Aorta (tissue), 5 donors: ENCODE measurements at places on chromosomes 2 and 18. TPM values are rescaled to one million over a fixed set of nuclear protein-coding genes. Genes with fewer than 3 reads are reported as not detected.

DNA sequence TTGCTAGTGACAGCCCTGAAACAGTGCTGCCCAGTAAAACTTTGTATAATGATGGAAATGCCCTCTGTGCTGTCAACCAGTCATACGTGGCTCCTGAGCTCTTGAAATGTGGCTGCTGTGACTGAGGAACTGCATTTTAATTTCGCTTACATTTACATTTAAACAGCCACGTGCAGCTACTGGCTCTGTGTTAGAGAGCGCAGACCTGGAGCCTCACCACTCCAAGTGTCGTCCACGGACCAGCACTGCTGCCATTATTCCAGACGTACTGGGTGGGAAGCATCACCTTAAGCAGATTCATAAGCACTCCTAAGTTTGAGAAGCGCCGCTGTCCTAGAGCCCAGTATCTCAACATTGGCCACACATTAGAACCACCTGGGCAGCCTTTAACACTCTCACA lies 77.0 kb upstream of the MGAT4A start:
- DNase-seq, result no peak

DNA sequence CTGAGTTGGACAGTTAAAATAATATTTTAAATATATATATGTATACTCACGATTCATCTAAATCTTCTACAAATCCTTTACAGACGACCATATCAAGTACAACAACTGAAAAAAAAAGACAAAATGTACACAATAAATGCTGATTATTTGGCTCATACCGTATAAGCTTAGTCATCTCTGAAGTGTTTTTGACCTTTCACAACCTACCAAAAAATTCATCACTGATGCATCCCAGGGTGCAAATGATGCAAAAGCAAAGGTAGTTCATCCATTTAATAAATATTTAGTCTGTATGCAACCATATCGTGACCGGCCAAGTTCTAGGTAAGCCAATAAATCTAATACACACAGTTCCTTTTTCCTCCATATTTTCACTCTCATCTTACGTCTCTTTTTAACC lies 1.1 kb downstream of the TMX3 start:
- DNase-seq, result no peak

DNA sequence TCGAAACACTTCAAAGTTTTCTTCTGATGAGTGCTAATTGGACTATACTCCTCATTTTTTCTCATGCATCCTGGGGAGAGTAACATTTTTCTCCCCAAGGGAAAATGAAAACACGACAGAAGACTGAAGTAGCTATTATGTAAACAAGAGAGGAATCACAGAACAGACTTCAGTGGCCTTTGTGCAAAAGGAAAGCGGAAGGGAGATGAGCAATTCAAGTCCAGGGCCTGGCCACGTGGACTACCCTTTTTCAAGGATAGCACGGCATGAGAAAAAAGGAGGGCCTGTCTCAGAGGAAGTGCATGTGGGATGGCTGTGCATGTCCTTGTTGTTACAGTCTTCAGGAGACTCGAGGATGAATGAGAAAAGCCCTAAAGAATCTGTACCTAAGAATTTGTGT lies 43.8 kb upstream of the KCNE4 start:
- DNase-seq, result no peak

GRCh38 chr2:74267068-74267467 lies 68.7 kb downstream of the MTHFD2 start:
- DNase-seq, result no peak

- DNase-seq, result no peak
These were observed 30.3 kb upstream of the GPC1 start for GRCh38 chr2:240405133-240405532.

TMEM17 gene
- 1.1 TPM for total RNA-seq

- no peak for DNase-seq
These were observed 51.1 kb upstream of the FN1 start for GRCh38 chr2:215487002-215487372.

DNA sequence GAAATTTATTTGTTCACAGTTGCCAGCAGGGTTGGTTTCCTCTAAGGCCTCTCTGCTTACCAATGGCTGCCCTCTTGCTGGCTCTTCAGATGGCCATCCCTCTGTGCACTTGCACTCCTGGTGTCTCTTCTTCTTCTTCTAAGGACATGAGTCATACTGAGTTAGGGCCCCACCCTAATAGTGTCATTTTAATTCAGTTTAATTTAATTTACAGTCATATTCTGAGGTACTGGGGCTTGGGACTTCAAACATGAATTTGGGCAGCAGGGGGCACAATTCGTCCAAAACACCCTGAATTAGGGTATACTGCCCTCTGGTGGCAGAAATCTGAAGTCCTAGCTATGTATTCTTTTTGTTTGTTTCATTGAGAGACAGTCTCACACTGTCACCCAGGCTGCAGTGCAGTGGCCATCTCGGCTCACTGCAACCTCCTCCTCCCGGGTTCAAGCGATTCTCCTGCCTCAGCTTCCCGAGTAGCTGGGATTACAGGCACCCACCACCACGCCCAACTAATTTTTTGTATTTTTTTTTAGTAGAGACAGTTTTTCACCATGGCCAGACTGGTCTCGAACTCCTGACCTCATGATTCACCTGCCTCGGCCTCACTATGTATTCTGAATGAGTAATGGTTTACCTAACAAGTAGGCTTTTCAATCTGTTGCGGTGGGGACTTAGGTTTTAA lies 19.8 kb downstream of the SLC4A1AP start:
- peak; percentile 63 for DNase-seq

DNA sequence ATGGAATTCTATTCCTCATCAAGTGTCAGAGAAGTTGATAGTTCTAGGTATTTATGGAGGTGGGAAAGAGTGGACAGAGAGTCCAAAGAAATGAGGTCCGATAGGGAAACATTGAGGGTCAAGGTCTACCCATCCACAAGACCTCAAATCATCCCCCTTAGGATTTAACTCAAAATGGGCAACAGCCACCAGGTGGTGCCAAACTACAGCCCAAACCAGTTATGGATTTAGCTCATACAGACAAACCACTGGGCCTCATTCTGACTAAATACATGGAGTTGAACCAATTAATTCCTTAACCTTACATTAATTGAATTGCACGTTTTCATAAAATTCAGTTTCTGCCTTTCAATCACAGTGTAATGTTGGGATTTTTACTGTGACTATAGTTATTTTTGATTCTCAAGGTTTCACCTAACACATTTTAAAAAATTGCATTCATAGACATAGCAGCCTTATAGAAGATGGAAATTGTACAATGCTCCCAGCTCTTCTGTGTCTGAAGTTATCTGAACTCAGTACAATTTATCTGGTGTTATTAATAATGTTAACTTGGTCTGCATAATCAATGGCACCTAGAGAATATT lies 98.2 kb upstream of the HNMT start:
- peak; percentile 45 for DNase-seq

KLHL41 gene
- total RNA-seq, result 0.81 TPM

AMER3 gene
- total RNA-seq, result not detected

CNGA3 gene
- total RNA-seq, result not detected

FASTKD2 gene
- 19.6 TPM for total RNA-seq

SRD5A2 gene
- total RNA-seq, result not detected

DNA sequence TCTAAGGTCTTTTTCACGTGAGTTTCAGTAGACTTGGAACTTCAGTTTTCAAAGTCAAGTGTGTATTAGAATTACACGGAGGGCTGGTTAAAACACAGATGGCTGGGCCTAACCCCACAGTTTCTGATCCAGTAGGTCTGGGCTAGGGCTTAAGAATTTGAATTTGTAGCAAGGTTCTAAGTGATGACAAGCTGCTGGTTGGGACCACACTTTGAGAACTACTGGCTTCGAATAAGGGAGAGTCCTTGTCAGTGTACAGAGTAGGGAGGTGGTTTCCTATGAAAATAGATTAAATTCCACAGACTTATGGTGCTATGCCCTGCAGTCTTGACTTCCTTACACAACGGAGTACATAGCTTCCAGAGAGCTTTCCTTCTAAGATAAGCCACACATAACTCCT lies 4.5 kb downstream of the RHOB start:
- no peak for DNase-seq

DNA sequence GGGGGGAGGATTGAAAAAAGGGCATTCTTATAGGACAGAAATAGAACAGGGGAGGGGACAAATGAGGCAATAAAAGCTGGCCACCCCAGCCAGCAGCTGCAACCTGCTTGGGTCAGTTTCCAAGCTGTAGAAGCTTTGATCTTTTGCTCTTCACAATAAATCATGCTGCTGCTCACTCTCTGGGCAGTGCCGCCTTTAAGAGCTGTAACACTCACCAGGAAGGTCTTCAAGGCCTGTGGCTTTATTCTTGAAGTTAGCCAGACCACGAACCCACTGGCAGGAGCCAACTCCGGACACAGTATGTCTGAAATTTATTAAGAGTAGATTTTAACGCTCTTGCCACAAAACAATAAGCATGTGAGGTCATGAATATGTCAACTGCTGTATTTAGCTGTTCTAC lies 649.9 kb upstream of the RAB6C start:
- no peak for DNase-seq

AGXT gene
- total RNA-seq, result not detected

GRCh38 chr2:72032481-72033041 lies 115.1 kb downstream of the CYP26B1 start:
- no peak for DNase-seq

MTCL1 gene
- 14.2 TPM for total RNA-seq

DNA sequence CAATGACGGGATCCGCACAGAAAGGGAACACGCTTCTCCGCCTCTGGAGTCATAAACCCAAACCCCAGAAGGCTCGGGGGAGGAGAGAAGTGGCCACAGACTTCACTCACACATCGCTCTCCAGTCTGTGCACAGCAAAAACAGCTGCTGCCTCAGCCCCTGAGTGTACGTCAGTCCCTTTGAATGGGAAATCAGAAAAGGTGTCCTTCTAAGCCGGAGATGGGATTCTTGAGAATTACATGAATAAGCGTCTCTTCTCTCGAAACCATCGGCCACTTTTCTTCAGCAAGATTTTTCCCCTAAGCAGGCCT lies 78.3 kb downstream of the PDCL3 start:
- DNase-seq, result no peak

DNA sequence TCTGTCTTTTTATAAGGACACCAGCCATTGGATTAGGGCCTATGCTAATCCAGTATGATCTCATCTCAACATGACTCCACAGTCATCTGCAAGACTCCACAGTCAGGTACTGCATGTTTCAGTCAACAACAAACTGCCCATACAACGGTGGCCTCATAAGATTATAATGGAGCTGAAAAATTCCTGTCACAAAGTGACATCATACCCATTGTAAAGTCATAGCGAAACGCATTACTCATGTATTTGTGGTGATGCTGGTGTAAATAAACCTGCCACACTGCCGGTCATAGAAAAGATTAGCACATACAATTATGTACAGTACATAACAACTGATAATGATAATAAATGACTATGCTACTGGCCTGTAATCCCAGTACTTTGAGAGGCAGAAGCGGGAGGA lies 102.2 kb downstream of the TEX51 start:
- no peak for DNase-seq

GRCh38 chr18:50451100-50451842 lies 76.4 kb downstream of the SKA1 start:
- DNase-seq, result no peak

- no peak for DNase-seq
These were observed 3.7 kb upstream of the KHK start for GRCh38 chr2:27082773-27083409.

GRCh38 chr2:186345745-186346144 lies 140.3 kb upstream of the ZC3H15 start:
- no peak for DNase-seq

- no peak for DNase-seq
These were observed 42.8 kb downstream of the METTL8 start for GRCh38 chr2:171390941-171391516.

GRCh38 chr2:15043336-15044058 lies 411.0 kb downstream of the LRATD1 start:
- no peak for DNase-seq

ACTG2 gene
- 1,843 TPM for total RNA-seq

DNA sequence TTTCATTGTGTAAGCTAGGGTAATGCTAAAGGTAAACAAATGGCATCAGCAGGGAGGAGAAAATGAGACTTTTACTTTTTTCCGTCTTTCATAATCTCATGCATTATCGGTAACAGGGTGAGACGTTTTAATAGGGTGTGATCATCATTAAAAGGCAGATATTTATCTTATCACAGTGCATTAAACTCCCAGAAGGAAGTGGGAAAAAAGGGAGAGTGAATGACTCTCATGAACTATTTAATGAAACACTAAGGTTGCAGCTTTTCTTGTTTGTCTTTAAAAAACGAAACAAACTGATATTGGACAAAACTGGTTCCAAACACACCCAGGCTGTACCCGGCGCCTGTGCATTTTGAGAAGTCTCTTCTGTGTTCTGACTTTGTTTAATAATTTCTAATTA lies 1936.8 kb upstream of the PIK3C3 start:
- DNase-seq, result no peak

- no peak for DNase-seq
These were observed 197.4 kb upstream of the NCKAP5 start for GRCh38 chr2:133765658-133766057.

SERPINB12 gene
- not detected for total RNA-seq

SKA1 gene
- 0.52 TPM for total RNA-seq

- DNase-seq, result no peak
These were observed 316.2 kb downstream of the CDH2 start for GRCh38 chr18:27860701-27861107.

DNA sequence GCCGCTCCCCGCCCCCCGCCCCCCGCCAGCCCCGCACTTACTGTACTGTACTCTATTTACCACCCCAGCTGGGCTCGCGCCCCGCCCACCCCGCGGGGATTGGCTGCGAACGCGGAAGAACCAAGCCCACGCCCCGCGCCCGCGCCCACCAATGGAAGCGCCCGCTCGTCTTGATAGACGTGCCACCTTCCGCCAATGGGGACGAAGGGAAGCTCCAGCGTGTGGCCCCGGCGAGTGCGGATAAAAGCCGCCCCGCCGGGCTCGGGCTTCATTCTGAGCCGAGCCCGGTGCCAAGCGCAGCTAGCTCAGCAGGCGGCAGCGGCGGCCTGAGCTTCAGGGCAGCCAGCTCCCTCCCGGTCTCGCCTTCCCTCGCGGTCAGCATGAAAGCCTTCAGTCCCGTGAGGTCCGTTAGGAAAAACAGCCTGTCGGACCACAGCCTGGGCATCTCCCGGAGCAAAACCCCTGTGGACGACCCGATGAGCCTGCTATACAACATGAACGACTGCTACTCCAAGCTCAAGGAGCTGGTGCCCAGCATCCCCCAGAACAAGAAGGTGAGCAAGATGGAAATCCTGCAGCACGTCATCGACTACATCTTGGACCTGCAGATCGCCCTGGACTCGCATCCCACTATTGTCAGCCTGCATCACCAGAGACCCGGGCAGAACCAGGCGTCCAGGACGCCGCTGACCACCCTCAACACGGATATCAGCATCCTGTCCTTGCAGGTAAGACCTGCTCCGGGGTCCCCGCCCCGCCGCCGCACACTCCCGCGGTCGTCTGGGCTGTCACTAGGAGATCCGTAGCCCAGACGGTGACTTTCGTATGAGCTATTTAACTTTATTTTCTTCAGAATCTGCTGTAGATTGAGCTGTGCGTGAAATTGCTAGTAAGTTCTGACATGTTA lies at the start of gene ID2:
ID2 (plus strand) TSS at position 271 of the 907 bp plus-strand sequence; CDS start at position 381, 110 bp downstream.
- peak; percentile 100 for DNase-seq
